Bronchus fibroblast of lung (primary cell): ENCODE measurements at places on chromosomes 1 and 21. TPM values are rescaled to one million over a fixed set of nuclear protein-coding genes. Genes with fewer than 3 reads are reported as not detected.

The C8A gene
- not detected in 2 replicates for total RNA-seq

The KRTAP12-2 gene
- not detected in 2 replicates for total RNA-seq

The ST6GALNAC5 gene
- total RNA-seq = 0.15 and 0.34 TPM in 2 replicates

The FOXD2 gene
- under 0.01 TPM in 2 replicates for total RNA-seq

The TSPAN2 gene
- under 0.01 TPM in 1 of 2 replicates, not detected in the other for total RNA-seq

The GBP7 gene
- total RNA-seq = not detected in 2 replicates

The LCE3D gene
- total RNA-seq = not detected in 2 replicates

The OR10Z1 gene
- not detected in 2 replicates for total RNA-seq

The CLDN19 gene
- total RNA-seq = not detected in 2 replicates
